ENCODE measurements at places on chromosomes 12 and 14.

- no peak for DNase-seq
These were observed 55.9 kb upstream of the RERGL start for GRCh38 chr12:18145924-18146323.

- peak; percentile 51 for DNase-seq
These were observed 2.0 kb upstream of the AP1G2 start for GRCh38 chr14:23569443-23570151.

DNA sequence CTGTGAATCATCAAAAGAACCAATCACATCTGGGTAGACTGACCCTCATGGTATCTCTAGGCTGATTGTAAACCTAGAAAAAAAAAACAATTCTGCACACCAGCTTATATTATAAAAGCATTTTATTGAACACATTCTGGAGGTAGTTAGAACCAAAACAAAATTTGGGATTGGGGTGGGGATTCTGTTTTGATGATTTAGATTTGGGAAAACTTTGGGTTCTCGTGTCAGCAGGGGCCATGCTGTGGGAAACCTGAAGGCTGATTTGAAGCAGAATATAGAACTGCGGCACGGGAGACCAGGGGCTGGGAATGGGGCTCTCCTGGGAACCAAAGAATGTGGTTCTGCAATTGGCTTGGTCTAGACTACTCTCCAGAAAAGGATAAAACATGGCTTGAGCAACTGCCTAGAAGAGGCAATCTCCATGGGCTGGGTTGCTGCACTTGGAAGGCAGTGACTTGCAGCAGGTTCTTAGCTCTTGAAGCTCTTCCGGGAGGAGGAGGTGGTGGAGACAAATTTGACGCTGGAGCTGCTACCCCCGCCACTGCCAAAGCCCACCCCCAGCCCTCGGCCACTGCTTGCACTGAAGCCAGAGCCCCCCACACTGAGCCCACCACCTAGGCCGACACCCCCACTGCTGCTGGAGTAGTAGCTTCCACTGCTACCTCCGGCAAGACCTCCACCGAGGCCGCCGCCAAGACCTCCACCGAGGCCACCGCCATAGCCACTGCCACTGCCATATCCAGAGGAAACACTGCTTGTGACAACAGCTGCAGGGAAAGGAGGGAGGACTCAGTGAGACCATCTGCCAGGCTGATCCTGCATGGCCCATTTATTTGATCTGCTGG is 5.5 kb downstream of the KRT5 start:
- no peak for DNase-seq

DNA sequence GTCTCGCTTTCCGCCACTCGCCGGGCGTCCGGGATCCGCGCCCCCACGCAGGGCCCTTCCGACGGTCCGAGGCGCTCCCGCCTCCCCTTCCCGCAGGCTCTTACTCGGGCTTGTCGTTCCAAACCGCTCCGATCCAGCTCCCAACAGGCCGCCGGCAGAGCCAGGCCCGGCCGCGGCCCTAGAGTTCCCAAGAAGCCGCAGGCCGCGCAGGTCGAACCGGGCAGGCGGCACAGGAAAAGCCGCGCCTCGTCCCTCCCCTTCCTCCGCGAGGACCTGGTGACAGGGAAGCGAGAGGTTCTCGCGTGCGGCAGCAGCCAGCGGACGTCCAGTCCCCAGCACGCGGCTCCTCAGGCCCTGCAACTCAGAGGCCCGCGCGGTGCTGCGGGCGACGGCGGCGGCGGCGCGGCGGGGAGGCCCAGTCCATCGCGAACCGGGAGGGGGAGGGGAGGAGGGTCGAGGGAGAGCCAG is 272 bp downstream of the HECTD1 start:
- no peak for DNase-seq

DNA sequence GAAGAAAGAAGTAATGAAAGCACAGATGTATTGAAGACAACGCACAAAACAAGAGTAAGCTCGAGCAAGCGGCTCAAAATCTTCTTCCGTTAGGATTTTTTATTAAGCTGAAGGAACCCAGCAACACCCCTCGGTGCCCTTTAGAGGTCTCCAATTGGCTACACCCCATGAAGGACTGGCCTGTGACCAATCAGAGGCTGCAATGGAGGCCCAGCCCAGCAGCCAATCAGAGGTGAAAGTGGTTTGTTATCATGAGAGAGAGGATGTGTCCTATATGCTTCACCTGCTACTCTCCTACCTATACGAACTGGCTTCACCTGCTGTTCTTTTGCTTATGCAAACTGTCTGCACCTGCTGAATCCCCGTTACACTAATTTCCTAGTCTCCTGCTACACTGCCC is 358.8 kb downstream of the C12orf50 start:
- DNase-seq, result no peak

DNA sequence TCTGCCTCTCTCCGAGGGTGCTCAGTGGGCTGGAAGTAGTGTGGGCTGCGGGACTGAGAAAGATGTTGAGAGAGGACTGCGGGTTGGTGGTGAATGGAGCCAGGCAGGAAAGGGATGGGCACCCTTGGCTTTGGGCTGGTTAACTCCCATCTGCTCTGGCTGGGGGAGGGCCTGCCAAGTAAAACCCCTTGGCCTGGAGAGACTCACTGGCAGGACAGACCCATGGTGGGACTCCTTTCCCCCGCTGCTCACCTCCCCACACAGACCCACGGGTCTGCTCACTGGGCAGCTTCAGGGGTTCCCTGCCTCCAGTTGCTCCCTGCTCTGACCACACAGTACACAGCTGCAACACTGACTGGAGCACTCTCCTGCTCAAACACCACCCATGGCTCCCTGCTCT is 54.1 kb downstream of the KRT80 start:
- no peak for DNase-seq

DNA sequence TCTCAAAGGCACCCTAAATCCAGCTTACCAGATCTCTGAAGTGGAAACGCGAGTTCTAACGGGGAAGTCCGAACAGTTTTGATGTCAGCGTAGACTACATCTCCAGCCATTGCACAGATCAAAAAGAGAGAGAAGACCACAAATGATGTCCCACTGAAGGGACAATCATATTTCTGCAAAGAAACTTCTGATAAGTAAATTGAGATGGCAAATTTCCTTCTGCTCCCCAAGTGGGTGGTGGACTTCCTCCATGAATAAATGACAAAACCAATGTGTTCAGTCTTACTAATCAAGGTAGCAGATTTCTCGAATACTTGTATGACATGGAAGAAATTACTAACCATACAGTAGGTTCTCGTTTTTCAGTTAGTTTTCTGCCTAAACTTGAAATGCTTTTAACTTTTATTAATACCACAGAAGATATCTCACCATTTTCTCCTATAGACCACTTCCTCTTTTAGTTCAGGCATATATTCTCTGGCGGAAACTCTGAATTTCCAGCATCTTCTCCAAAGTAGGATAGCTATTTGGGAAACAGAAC is at the start of gene CLECL1:
Gene CLECL1, minus strand, starts transcription at position 177 of the 541 bp plus-strand sequence.
- DNase-seq, result no peak

DNA sequence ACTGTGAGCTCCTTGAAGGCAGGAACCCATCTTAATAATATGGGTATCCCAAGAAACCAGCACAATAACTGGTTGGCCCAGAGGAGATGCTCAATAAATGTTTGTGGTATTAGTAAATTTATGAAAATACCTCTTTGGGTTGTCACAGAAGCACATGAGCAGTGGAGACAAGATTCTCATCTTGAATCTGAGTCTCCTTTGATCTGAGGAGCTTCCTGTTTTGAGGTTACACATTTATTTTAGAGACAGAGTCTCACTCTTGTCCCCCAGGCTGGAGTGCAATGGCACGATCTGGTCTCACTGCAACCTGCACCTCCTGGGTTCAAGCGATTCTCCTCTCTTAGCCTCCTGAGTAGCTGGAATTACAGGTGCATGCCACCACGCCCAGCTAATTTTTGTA is 247.4 kb downstream of the NRXN3 start:
- DNase-seq, result no peak

GRCh38 chr12:89179983-89180382 is 172.3 kb downstream of the DUSP6 start:
- no peak for DNase-seq

DNA sequence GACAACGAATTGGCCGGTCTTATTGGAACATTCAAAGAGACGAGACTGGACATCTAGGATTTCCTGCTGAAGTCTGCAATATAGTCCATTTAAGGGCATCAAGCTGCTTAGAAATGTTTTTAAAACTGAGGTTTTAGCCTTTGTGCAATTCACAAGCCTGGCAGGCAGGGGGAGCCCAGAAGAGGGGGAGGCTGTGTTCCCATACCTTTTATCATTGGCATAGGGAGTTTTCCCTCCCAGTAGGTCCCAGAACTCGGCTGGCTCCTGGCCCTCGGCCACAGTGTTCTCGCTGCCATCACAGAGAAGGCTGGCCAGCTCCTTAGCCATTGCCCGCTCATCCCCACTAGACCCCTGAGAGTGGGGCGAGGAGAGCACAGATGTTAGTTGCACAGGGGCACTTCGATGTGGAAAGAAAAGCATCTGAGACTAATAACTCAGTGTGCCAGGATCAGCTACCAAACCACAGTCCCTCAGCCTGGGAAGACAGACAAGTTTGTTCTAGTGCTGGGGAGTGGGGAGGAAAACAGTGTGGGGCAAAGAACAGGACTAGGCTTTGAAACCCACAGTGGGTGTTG is 15.1 kb downstream of the AVIL start:
- peak; percentile 56 for DNase-seq

DNA sequence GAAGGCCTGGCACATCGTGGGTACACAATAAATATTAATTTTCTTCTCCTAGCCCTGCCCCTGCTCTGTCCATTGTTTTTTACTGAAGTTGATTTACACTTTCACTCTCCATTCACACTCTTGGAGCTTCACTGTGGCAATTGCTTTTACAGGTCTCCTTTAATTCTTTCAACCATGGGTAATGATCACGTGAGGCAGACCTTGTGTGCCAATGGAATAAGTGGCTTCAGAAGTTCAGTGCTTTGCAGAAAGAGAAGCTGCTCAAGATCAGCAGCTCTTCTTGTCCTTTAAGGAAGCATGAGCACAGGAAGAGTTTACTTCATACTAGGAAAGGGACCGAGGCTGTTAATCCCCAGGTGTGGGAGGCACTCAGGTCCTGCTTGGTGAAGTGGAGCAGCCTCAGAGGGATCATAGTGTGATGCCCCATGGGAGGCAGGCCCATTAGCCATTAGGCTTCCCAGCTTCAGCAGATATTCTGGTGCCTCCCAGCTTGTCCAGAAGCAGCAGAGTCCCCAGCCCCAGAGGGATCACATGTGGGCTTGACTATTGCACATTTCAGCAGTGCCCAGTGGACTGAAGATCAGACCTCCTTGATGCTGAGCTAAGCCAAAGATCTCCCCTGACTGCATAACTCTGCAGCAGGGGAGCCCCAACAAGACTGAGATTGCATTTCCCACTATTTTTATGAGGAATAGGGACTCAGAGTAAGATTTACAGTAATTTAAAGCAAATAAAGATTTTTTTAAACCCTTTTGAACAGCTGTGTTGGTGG is 5.0 kb upstream of the SLC35F4 start:
- no peak for DNase-seq

DNA sequence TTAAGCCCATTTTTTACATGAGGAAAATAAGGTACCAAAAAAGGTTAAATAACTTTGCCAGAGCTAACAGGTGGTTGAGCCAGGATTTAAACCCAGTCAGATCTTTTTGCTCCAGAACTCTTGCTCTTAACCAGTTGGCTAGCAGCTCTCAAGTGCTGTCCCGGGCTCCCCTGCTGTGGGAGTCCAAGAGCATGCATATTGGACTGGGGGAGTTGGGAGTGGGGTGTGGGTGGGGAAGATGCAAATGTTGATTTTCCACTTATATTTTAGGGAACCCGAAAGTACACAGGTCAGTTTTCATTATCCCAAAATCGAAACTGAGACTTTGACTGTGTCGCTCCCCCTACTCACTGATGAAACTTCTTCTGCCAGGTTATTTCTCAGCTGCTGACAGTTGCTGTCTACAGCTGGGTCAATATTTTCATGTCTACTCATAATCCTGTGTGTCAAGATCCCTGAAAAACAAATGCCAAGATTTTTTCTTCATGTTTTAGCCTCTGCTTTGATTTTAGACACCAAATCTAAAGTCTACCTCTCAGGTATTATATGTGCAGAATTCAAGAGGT is 172.3 kb upstream of the TMPO start:
- DNase-seq, result no peak

- DNase-seq, result peak; percentile 41
These were observed 118.9 kb downstream of the VEZT start for GRCh38 chr12:95336387-95337067.

GRCh38 chr14:24418492-24418873 is 11.0 kb downstream of the CBLN3 start:
- no peak for DNase-seq

- DNase-seq, result no peak
These were observed 271.6 kb downstream of the CACNA1C start for GRCh38 chr12:2324387-2324786.

GRCh38 chr12:66066137-66066928 is 64.2 kb downstream of the LLPH start:
- DNase-seq, result no peak

DNA sequence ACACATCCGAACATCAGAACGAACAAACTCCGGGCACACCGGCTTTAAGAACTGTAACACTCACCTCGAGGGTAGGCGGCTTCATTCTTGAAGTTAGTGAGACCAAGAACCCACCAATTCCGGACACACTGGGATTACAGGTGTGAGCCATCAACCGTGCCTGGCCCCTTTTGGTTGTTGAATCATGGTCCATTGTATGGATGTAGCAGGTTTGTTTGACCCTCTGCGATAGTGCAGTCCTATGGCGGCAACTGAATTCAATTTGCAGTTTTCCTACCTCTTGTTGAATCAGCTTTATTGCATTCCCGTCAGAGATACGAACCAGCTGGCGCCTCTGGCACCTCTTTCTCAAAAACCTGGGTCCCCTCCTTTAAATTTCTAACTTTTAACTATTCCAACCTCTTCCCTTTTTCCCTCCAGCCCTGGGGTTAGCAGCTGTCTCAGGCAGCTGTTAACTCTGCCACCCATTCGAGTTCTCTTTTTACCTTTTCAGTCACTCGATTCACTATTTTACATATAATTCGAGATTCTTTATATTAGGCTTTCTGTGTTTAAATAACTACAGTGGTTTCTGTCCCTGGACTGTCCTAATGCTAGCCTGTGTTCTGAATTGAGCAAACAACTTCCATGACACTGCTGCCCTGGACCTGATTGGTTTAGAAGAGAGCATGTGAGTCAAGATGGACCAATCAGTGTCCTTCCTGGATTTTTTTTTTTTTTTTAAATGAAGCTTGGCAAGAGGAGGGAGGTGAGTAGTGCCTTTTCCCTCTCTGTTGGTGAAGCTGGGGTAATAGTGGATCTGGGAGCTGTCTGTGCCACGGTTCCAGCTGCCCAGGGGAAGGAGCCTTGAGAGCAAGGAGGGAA is 261.5 kb downstream of the PCNX1 start:
- DNase-seq, result peak; percentile 25

DNA sequence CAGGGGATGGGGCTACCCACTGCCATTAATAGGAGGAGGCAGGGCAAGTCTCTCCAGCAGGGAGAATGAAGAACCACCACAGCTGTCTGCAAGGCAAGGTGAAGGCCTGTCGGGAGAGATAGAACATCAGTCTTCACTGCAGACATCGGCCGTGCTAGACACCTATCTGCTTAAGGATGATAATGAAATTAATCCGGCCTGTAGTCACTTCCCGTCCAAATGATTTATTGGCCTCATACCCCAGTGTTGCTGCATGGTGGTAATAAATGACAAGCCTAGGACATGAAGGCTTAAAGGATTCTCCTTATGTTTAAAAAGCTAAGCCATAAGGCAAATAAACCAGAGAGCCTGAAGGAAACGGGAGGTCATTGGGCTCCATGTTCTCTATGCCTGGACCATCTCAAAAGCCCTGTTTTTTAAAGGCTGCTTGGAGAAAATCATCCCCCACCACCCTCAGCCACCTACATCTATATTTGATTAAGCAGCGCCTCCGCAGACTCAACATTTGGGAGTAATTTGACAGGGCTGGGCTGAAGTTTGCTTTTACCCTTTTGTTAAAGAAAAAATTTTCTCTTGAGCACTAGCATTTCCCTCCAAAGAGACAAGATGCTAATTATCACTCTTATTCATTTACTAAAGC is 137.7 kb downstream of the PLXNC1 start:
- no peak for DNase-seq

- DNase-seq, result no peak
These were observed 48.1 kb downstream of the DAD1 start for GRCh38 chr14:22540811-22541360.

Data from HuH-7.5 (cell line).